Endothelial cell (in vitro differentiated cells): ENCODE measurements at places on chromosomes 1 and 21. TPM values are rescaled to one million over a fixed set of nuclear protein-coding genes. Genes with fewer than 3 reads are reported as not detected.
A peak's percentile ranks its signal among the peaks of the same experiment; 100 is the strongest.

DNA sequence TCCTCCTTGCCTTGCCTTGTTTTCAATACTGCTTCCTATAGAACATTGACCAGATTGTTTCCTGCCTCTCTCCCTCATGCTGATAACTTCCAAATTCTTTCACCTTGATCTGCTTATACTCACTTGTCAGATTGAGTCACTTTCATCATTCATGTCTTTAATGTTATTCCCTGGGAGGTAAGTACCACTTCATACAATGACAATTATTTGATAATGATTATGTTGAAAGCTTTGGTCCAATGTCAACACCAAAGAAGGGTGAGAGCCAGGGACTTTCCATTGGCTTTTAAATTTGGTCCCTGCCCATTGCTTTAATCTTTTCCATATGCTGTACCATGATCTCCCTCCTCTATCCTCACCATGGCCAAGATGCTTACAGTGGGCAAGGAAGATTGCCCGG is 137.4 kb downstream of the SYT2 start:
- no peak overlapping the region for H3K4me3 ChIP-seq
- H3K27me3 ChIP-seq, result peaks cover 3% of the 10 kb centered on the region
- no peak for DNase-seq

DNA sequence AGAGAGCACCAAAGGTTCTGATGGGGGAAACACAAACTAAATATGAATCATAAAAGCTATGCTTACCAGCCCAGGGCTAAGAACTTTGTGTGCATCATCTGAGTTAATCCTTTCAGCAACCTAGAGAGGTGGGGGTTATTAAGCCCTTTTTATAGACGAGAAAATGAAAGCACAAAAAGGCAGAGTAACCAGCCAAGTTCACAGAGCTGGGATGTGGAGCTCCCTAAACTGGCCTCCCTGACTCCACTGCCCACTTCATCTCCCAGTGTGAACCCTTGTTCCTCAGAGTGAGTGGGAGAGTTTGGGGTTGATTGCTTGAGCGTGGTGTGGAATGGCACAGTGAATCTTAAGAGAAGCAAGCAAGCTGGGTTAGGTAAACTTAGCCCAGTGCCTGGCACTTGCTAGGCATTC is 10.8 kb upstream of the BCAR3 start:
- no peak overlapping the region for H3K27ac ChIP-seq
- no peaks in the 10 kb centered on the region for H3K36me3 ChIP-seq
- peaks cover 1% of the 10 kb centered on the region for H3K27me3 ChIP-seq
- no peak for DNase-seq

- H3K4me3 ChIP-seq, result peak overlapping the region; percentile 25
- H3K36me3 ChIP-seq, result peaks cover 25% of the 10 kb centered on the region
Measured at GRCh38 chr1:226661965-226662364, 77.1 kb downstream of the ITPKB start.

The SCCPDH gene
- 19.5 TPM for total RNA-seq
